Ovary (tissue), 10 donors: ENCODE measurements at places on chromosomes 5 and 9. TPM values are rescaled to one million over a fixed set of nuclear protein-coding genes. Genes with fewer than 3 reads are reported as not detected.

DNA sequence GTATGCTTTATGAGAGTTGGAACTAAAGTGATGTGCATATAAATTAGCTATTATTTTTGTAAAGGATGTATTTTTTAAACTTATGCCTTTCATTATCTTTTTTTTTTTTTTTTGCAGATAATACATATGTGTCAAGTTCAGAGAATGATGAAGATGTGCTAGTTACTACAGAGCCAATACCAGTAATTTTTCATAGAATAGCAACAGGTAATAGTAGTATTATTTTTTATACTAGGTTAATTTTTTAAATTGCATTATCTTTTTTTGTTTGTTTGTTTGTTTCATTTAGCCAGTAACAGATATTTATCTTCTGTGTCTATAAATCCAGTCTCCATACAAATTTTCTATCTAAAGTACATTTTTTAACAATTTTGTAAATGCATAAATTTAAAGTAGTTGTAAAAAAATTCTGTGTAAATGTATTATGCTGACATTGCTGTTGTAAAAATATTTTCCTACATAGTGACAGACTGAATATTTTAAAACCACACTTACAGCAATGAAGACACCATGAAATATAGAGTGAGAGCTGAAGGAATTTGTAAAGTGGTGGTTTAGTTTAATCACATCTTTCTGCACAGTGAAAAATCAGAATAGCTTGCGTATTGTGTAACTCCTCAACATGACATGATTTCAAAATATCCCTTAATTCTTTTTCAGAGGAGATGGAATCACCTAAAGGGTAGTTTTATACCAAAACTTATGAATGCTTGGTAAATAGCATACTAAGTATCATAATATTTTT lies 93.3 kb downstream of the PARP8 start:
- no peaks in the 10 kb centered on the region for H3K27me3 ChIP-seq

GRCh38 chr9:72415163-72415562 lies 50.2 kb upstream of the ZFAND5 start:
- no peaks in the 10 kb centered on the region for H3K36me3 ChIP-seq
- H3K4me3 ChIP-seq: no peak overlapping the region
- no peak overlapping the region for H3K27ac ChIP-seq
- H3K4me1 ChIP-seq: no peaks in the 10 kb centered on the region
- no peaks in the 10 kb centered on the region for H3K27me3 ChIP-seq

- H3K27ac ChIP-seq: peak overlapping the region; percentile 2
- peaks cover 3% of the 10 kb centered on the region for H3K4me1 ChIP-seq
- H3K4me3 ChIP-seq: no peak overlapping the region
- no peaks in the 10 kb centered on the region for H3K36me3 ChIP-seq
- H3K27me3 ChIP-seq: no peaks in the 10 kb centered on the region
Observed at GRCh38 chr5:176373100-176373818, 8.0 kb downstream of the ARL10 start.

DNA sequence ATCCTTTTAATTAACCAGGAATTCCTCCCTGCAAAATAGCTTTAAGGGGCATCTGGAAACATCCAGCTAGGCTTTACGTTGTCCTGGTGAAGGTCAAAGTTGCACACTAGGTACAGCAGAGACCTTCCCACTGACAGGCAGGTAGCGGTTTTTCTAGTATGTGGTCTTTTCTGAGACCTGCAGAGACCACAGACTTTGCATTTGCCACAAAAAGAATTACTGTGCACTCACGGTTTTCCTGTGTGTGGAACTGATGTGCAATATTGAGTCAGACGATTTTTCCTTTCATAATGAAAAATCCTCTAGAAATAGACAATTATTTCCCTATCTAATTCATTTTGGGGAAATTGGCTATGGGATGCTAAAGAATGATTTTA lies 417.0 kb upstream of the ADAMTSL1 start:
- DNase-seq: no peak
- no peak overlapping the region for H3K4me3 ChIP-seq
- H3K4me1 ChIP-seq: no peaks in the 10 kb centered on the region
- no peaks in the 10 kb centered on the region for H3K36me3 ChIP-seq
- no peak overlapping the region for H3K27ac ChIP-seq

DNA sequence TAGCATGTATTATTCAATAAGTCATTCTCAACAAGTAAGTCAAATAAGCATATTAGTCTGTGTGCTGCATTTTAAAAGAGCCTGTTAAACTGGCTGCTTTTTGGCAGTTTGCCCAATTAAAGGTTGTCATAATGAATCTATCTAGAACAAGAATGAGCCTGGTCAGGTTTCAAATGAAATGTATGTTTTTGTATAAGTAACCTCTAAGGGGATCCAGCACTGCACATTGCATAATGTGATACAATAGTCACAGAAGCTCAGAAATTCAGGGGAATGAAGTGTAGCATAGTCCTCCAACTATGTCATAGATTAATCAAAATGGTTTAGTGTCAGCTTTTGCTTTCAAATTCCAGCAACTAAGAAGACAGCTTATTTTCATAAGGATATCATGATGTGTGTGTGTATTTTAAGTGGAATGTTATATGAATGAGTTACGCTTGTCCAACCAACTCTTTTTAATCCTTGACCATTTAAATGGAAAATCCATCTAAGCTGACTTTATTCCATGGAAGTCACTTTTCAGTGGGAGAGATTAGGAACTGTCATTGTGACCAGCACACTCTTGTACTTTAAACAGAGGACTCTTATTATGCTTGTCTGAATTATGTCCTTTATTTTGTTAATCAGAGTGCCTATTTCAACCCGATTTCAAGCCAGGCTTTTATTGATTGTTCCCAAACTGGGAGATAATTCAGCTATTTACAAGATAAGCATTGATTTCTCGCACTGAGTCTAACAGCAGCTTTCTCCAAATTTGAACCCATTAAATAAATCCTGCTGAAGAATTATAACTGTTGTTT lies 283.9 kb upstream of the ADAMTSL1 start:
- no peaks in the 10 kb centered on the region for H3K27me3 ChIP-seq
- no peak for DNase-seq
- no peak overlapping the region for H3K27ac ChIP-seq
- H3K4me3 ChIP-seq: no peak overlapping the region
- no peaks in the 10 kb centered on the region for H3K36me3 ChIP-seq

DNA sequence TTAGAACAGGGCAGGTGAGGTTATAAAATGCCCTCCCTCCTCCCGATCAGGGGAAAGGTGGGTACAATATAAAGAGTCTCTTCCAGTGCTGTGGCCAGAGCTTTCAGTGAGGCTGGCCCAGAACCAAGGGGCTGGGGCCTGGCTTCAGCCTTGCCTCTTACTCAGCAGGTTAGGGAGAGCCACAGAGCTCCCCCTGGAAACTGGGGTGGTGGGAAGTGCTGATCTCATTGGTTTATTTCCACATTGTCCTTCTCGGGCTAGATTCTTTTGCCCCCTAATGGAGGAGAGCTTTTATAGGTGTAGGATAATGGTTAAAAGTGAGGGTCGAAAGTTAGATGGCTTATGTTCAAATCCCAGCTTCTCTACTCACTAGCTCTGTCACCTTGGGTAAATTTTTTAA lies 186.7 kb upstream of the TBC1D2 start:
- no peak overlapping the region for H3K27ac ChIP-seq
- DNase-seq: no peak
- H3K36me3 ChIP-seq: no peaks in the 10 kb centered on the region
- H3K27me3 ChIP-seq: no peaks in the 10 kb centered on the region
- H3K4me3 ChIP-seq: no peak overlapping the region

DNA sequence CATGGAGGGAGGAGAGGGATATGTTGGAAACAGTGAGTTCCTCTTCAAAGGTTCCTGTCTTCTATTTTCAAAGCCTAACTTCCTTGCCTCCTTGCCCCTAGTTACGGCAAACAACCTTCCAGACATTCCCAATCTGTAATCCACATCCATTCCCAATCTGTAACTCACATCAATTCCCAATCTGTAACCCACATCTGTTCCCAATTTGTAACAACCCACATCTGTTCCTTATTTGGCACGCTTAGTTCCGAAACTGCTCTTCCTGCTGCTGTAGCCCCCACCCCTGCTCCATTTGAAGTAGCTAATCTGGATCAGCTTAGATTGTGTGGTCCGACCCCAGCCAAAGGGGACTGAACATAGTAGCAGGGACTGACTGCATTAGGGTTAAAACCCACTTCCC lies 23.9 kb upstream of the IDNK start:
- no peak for DNase-seq
- H3K27me3 ChIP-seq: no peaks in the 10 kb centered on the region
- H3K4me3 ChIP-seq: no peak overlapping the region
- H3K4me1 ChIP-seq: no peaks in the 10 kb centered on the region

- peak; percentile 13 for DNase-seq
- H3K27me3 ChIP-seq: no peaks in the 10 kb centered on the region
- no peak overlapping the region for H3K4me3 ChIP-seq
- H3K4me1 ChIP-seq: no peaks in the 10 kb centered on the region
- H3K36me3 ChIP-seq: no peaks in the 10 kb centered on the region
- H3K27ac ChIP-seq: no peak overlapping the region
Observed at GRCh38 chr9:114016629-114017423, 61.3 kb downstream of the AMBP start.

DNA sequence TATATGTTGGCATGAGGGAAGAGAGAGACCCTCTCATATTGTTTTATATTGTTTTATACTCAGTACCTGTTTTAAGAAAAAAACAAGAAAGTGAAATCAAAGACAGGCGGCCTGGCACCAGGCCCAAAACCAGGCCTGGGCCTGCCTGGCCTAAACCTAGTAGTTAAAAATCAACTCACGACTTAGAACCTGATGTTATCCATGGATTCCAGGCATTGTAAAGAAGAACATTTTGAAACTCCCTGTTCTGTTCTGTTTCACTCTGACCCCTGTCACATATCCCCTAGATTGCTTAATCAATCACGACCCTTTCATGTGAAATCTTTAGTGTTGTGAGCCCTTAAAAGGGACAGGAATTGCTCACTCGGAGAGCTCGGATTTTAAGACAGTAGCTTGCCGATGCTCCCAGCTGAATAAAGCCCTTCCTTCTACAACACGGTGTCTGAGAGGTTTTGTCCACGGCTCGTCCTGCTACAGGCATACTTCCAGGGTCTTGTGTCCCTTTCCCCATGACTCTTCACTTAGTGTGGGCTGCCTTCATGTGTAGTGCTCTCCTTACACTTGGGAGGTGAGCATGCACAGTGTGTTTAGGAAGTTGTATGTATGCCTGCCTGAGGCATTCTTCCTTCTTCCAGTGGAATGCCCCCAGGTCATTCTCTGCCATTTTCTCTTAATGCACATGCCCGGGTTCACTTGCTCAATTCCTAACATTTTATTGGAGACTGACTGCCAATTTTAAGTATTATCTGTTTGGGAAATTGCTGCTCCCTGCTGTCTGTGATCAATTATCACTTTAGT lies 17.8 kb downstream of the TBCA start:
- no peak for DNase-seq
- peaks cover 7% of the 10 kb centered on the region for H3K4me1 ChIP-seq
- no peaks in the 10 kb centered on the region for H3K36me3 ChIP-seq
- no peak overlapping the region for H3K27ac ChIP-seq
- no peaks in the 10 kb centered on the region for H3K27me3 ChIP-seq
- no peak overlapping the region for H3K4me3 ChIP-seq

DNA sequence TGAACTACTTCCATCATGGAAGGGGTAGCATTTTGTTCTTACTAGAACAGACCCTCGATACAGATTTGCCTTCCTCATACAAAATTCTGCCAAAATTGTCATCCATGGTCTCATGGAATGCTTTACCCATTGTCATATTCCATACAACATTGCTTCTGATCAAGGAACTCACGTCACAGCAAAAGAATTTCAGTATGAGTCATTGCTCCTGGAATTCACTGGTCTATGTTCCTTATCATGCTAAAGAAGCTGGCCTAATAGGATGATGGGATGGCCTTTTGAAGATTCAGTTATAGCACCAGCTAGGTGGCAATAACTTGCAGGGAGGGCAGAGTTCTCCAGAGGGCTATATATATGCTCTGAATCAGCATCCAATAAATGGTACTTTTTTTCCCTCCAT lies 18.2 kb upstream of the FNIP1 start:
- H3K27me3 ChIP-seq: no peaks in the 10 kb centered on the region
- H3K4me3 ChIP-seq: no peak overlapping the region
- no peak for DNase-seq
- H3K27ac ChIP-seq: no peak overlapping the region
- no peaks in the 10 kb centered on the region for H3K36me3 ChIP-seq

DNA sequence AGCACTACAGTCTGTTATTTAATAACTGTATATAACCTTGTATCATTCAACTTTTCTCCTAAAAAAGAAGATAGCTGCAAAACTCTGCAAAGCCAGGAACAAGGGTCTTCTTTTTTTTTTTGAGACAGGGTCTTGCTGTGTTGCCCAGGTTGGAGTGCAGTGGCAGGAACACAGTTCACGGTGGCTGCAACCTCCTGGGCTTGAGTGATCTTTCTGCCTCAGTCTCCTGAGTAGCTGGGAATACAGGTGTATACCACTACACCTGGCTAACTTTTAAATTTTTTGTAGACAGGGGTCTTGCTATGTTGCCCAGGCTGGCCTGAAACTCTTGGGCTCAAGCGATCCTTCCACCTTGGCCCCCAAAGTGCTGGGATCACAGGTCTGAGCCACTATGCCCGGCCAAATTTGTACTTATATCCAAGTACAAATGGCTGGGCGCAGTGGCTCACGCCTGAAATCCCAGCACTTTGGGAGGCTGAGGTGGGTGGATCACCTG lies 19.2 kb downstream of the RIOK2 start:
- DNase-seq: no peak
- no peaks in the 10 kb centered on the region for H3K4me1 ChIP-seq
- no peak overlapping the region for H3K27ac ChIP-seq
- no peaks in the 10 kb centered on the region for H3K36me3 ChIP-seq
- no peak overlapping the region for H3K4me3 ChIP-seq

GRCh38 chr9:14748373-14748772 lies 25.8 kb upstream of the CER1 start:
- H3K36me3 ChIP-seq: no peaks in the 10 kb centered on the region
- no peak for DNase-seq
- no peaks in the 10 kb centered on the region for H3K27me3 ChIP-seq

DNA sequence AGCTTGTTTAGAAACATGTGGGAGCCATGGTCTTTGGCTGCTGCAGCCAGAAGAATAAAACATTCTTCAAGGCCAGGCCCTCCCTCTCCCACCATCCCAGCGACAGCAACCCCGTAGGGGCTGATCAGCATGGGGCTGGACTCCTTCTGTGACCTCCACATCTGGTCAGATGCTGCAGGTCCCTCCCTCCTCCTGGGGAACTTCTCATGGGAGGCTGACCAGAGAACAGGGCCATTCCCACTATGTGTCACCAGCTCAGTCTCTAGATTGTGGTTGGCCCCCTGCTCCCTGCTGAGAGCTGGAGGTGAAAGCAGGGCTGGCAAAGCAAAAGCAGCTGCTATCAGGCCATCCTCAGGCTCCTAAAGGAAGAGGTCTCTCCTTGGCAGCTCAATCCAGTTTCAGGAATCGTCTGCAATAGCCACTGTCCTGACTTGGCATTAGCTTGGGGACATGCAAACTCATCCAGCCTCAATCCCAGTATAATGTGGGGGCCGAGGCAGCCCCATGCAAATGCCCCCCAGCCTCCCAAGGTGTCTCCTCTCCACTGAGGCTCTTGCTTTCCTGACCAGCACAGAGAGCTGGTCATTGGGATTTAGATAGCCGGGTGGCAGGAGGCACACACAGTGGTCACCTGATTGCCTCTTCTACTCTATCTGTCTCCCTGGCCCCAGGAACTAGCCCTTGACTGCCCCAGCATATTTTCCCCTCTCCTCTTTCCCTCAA lies 81.5 kb downstream of the NRG2 start:
- H3K4me1 ChIP-seq: peaks cover 7% of the 10 kb centered on the region
- H3K36me3 ChIP-seq: no peaks in the 10 kb centered on the region
- no peak overlapping the region for H3K4me3 ChIP-seq

PCDHA9 gene
- total RNA-seq: 0.59 TPM

HACD4 gene
- 3.2 TPM for total RNA-seq

EMB gene
- total RNA-seq: 3.0 TPM

IFNA2 gene
- total RNA-seq: not detected

CRB2 gene
- total RNA-seq: 1.6 TPM
